ENCODE measurements at places on chromosomes 7 and 10.

DNA sequence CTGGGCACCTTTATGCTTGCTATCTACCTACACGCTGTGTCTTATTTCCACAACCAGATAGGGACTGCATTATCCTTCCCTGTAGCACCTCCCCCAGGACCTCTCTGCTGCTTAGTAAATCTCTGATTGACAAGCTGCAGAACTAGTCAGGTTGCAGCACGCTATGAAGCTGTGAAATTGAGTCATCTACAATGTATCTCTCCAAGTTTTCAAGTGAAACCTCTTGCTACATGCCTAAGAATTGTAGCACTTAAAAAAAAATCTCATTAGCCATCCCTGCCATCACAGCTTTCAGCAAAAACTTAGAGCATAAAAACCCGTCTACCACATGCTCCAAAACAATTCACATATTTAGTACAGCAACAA lies 69.7 kb upstream of the FGFR2 start:
- no peak for DNase-seq

DNA sequence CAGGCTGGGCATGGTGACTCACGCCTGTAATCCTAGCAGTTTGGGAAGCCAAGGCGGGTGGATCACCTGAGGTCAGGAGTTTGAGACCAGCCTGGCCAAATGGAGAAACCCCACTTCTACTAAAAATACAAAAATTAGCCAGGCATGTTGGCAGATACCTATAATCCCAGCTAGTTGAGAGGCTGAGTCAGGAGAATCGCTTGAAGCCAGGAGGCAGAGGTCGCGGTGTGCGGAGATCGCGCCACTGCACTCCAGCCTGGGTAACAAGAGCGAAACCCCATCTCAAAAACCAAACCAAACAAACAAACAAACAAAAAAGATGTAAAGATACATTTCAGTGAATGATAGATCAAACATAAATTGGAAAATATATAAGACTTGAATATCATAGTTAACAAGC lies 105.9 kb downstream of the PLPP4 start:
- DNase-seq, result no peak

DNA sequence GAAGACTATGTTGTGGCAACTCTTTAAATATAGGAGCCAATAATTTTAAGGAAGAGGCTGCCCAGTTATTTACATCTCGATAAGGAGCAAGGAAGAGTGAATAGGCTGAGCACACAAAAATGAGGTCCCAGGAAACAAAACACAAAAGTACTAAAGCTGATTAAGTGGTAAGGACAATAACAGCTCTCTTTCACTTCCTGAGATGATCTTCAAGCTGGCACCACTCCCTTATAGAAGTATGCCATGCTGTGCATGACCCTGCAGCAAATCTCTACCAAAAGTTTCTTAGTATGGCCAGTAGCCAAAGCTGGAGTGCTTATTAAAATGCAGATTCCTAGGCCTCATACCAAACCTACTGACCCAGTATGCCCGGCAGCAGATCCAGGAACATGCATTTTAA lies 39.7 kb downstream of the CADPS2 start:
- no peak for DNase-seq

DNA sequence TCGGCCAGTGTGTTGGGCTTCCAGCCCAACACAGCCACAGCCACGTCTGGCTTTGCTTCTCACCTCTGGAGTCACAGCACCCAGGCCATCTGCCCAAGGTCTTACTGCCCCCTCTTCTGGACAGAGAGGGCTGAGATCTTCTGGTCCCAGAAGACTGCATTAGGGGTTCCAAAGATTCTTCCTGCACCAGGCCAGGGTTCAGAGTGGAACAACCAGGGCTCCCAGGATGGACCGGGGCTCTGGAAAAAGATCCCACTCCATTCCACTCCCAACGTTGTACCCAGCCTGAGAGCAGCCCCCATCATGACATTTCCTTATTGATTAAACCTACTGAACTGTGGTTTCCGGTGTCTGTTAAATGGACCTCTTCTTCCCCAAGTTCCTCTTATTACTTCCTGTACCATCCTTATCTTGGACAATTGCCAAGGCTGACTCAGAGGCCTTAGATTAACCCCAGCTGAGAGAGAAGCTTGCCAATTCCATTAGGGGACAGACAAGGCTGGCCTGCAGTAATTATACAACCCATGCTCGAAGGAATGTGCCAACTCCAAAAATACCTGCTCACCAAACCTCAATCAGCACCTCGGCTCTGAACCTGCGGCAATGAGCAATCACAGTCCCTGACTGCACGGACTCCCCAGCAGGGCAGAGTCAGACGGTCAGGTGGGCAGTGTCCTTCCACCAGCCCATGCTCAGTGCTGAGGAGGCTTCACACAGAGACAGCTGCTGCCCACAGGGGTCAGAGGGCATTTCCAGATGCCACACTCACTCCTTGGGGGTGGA lies 47.9 kb upstream of the NPFFR1 start:
- peak; percentile 97 for DNase-seq

DNA sequence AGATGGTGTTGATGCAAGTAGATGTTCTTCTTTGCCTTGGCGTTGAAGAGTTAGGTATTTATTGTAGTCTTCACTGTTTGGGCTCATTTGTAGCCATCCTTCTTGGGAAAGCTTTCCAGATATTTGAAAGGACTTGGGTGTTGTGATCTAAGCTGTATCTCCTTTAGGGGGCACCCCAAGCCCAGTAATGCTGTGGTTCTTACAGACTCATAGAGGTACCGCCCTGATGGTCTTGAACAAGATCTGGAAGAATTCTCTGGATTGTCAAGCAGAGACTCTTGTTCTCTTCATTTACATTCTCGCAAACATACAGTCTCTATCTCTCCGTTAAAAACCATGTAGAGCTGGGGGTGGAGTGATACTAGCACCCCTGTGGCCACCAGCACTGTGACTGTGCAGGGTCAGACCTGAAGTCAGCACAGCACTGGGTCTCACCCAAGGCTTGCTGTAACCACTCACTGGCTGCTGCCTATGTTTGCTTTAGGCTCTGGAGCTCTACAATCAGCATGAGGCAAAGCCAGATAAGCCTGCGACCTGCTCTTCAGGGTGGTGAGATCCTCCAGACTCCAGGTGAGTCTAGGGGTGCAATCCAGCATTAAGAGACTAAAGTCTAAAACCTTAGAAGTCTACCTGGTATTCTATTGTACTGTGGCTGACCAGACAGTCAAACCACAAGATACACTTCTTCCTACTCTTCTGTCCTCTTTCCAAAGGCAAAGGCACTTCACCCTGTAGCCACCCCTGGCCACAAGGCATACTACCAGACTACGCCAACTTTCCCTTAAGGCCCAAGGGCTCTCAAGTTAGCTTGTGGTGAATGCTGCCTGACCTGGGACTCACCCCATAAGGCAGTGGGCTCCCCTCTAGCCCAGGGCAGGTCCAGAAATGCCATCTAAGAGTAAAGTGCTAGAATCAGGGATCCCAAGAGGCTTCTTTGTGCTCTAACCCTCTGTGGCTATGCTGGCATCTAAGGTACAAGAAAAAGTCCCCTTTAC lies 209.7 kb upstream of the TMEM196 start:
- peak; percentile 89 for DNase-seq

GRCh38 chr7:158997110-158997453 lies 140.7 kb downstream of the DYNC2I1 start:
- no peak for DNase-seq

GRCh38 chr7:31958226-31958625 lies 112.0 kb downstream of the PDE1C start:
- DNase-seq, result peak; percentile 47

GRCh38 chr10:79140085-79140793 lies 71.5 kb downstream of the ZMIZ1 start:
- DNase-seq, result no peak

DNA sequence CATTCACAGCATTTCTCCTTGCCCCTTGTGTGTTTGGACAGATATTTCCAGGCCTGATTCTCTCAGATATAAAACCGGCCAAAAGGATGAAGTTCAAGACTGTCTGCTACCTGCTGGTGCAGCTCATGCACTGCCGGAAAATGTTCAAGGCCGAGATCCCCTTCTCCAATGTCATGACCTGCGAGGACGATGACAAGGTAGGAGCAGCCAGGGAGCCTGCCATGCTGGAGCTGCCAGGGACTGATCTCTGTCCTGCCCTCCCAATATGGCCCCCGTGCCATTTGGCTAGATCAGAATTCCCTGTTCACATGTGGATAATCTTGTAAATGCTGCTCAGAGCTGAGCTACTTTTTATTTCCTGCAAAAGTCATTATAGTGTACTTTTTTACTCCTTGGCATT lies 87.8 kb downstream of the ADCY1 start:
- DNase-seq, result no peak

DNA sequence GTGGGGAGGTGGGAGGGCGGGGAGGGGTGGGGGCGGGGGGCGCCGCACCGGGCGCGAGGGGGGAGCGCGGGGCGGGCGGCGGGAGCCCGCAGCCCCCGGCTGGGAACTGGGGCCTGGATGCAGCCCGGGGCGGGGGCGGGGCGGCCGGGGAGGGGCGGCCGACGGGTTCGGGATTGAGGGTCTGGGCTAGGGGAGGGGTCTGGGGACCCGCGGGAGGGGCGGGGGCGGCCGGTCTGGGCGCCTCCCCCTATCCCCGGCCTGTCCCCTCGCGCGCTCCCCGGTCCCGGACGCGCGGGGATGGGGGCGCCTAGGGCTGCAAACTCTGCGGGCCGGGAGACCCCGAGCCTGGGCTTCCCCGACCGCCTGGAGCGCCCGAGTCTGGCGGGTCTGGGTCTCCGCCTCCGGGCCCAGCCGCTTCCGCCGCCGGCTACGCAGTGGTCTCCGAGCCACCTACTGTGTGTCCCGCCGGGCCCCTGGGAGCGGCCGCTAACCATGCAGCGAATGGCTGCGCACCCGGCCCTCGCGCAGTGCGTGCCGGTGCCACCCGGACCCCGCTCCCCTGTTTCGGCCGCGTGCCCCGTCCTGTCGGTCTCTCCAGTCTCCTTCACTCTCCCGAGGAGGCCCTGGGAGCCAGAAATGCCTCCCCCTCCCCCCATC lies 375 bp upstream of the FGF8 start:
- DNase-seq, result no peak

DNA sequence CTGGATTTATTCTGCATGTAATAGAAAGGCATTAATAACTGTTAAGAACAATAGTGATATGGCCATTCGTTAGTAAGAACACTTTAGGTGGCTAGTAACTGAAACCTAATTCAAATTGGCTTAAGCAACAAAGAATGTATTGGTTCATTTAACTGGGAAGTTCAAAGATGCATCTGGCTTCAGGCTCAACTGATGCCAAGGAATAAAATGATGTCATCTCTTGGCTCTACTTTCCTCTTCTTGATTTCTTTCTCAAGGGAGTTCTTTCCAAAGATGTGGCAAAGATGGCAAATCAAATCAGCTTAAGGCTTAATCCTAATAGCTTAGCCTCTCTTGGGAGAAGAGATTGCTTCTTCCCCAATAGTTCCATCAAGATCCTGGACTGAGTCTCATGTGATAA lies 51.6 kb downstream of the PIK3CG start:
- no peak for DNase-seq

DNA sequence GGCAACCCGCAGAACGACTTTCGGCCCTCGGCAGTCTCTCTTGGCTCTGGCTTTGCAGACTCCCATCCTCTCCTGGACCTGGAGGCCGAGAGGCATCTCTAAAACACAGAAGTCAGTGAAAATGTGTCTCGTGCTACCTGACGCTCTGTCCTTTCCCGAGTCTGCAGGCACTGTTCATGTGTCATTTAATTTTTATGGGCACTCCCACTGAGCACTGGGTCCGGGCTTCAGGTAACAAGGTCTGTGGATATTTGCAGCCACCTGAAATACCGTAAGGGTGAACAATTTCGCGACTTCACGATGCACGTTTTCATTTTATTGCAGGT lies 96.8 kb downstream of the GLRX3 start:
- no peak for DNase-seq

GRCh38 chr7:137691566-137691965 lies 155.2 kb downstream of the DGKI start:
- DNase-seq, result no peak

GRCh38 chr10:88033793-88034192 lies 170.4 kb downstream of the PTEN start:
- DNase-seq, result no peak

DNA sequence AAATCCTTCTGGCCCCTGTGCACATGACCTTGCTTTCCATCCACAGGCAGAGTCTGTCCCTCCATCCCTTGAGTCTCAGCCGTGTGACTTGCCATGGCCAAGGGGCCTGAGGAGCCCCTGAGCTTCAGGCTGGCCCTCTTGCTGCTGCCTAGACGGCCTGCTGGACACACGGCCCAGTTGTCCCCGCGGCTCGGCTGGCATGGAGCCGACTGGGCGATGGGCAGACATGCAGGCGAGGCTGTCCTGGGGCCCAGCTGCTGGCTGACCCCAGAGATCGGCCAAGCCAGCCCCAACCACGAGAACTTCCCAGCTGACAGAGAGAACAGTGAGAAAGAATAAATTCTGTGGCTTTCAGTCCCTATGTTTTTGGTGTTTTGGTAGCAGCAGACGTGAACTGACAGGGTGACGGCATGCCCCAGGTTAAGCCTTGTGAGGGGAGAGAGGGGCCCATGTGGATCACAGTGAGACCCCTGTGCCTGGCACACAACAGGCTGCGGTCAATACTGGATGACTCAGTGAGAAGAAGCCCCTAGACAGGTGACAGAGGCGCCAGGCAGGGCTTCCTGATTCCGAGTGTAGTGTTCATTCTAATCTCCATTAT lies 11.7 kb downstream of the PRKAG2 start:
- DNase-seq, result no peak

DNA sequence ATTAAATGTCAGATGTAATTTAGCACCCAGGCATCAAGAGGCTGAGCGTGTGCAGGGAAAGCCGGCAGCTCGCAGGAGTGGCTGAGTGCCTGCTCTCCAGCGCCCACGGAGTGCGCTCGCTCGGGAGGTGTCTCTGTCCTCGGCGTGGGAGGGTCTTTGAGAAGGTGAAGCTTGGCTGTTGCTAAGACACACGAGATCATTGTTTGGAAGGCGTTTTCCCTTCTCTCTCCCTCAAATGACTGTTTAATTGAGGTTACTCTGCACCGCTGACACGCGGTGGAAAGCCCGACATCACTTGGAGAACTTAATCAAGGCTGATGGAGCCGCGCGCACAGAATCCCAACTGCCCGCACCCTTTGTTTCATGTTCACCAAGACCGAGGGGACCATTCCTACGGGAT lies 414.6 kb downstream of the DNAJB6 start:
- DNase-seq, result no peak

GRCh38 chr10:133032976-133033741 lies 54.6 kb upstream of the ADGRA1 start:
- no peak for DNase-seq

DNA sequence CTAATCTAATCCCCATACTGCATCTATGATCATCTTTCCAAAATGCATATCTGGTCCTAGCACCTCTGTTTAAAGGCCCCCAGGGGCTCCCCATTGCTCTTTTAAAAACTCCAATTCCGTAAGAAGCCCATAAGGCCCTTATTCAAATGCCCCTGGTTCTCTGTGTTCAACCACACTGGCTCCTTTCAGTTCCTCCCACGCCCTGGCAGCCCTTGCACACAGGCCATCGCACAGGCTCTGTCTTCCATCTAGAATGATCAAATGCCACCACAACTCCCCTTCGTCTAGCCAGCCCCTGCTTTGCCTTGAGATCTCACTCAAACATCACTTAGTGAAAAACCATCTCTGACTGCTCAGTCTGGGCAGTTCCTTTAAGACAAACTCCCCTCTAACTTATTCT lies 112.9 kb upstream of the LYZL2 start:
- DNase-seq, result no peak

GRCh38 chr7:50282813-50283605 lies 21.5 kb upstream of the IKZF1 start:
- DNase-seq, result no peak

Data from RPMI7951 (cell line).